ENCODE measurements at places on chromosomes 2 and 18.
A peak's percentile ranks its signal among the peaks of the same experiment; 100 is the strongest.

DNA sequence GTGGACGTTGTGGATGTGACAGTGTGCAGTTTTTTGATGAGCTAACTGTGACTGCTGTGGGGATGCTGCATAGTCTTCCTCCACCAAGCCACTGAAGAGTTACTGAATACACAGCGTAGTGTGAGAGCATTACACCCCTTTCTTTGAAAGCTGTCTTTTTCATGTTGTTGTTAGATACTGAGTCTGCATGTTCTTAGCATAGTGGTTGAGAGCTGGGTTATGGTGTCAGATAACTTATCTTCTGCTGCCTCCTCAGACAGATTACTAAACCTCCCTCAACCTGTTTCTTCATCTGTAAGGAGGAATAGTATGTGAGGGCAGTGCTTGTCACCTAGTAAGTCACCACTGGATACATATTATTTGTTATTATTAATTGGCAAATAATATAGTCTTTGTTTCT is 63.2 kb downstream of the CEP192 start:
- no peak for DNase-seq

DNA sequence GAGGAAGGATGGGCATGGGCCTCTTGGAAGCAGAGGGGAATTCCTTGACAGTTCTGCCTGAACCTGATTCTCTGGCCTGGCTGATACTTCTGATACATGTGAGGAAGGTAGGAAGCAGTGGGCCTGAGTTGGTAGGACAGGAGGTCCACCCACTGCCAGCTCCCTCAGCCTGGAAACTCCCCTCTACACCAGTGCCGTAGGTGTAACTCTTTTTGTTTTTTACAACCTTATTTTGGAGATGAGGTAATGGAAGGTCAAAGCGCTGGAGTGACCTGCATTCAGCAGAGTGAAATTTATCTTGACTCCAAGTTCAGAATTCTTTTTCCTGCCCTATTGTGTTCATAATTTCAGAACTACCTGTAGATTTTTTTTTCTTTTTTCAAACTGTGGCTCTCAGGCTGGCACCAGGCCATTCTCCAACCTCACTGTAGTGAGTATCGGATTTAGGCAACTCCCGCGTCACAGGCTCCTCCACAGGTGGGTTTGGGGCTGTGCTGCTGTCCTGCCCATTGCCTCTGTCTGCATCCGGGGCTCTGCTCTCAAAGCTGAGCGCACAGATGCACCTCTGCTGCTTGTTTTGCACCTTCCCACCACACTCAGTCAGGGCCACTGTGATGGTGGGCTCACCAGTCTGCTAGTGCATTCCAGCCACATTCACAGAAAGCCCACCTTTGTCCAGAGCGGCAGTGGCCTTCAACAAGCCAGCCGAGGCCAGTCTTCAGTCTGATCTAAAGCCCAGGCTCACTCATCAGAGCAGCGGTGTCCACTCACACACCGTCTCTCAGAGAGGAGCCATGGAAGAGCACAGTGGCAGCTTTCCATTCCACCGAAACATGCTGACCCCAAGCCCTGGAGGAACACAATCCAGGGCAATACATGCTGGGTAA is 87.2 kb downstream of the UXS1 start:
- no peak for DNase-seq

- DNase-seq: peak; percentile 41
Measured at GRCh38 chr2:73776869-73777519, 2.9 kb downstream of the DUSP11 start.

DNA sequence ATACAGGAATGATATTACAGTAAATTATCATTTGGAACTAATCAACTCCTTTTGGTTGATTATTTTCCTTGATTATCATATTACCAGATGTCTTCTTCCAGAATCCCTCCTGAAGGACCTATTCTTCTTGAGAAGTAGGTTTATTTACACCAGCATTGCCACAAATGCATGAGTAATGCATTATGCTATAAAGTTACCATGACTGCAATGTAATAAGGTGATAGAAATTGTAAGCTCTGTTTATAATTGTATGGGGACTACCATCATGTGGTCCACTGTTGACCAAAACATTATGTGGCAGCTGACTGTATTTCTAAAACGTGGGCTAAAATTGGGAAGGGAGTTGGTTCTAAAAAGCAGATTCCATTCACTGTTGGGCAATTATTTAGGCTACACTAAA is 602.2 kb downstream of the NYAP2 start:
- DNase-seq: no peak

DNA sequence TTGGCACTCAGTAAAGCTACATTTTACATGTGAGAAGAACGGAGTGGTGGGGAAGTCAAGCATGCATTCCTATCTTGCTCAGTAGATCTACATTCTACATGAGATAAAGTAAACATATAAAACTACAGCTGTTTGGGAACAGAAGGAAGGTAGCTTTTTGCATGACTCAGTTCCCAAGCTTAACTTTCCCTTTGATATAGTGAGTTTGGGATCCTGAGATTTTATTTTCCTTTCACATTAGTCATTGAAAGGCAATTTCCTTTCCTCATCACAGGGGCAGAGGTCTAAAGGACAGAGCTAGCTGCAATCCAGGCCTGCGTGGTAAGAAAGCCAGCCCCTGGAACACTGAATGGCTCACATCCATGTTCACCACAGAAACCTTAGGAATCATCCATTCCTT is 257.2 kb downstream of the SRBD1 start:
- peak; percentile 11 for DNase-seq

DNA sequence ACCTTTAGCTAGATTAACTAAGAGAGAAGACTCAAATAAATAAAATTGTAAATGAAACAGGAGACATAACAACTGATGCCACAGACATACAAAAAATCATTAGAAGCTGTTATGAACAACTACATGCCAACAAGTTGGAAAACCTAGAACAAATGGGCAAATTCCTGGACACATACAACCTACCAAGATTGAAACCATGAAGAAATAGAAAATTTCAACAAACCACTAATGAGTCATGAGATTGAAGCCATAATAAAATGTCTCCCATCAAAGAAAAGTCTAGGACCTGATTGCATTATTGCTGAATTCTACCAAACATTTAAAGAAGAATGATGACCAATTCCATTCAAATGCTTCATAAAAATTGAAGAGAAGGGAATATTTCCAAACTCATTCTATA is 54.3 kb downstream of the ST3GAL5 start:
- no peak for DNase-seq

DNA sequence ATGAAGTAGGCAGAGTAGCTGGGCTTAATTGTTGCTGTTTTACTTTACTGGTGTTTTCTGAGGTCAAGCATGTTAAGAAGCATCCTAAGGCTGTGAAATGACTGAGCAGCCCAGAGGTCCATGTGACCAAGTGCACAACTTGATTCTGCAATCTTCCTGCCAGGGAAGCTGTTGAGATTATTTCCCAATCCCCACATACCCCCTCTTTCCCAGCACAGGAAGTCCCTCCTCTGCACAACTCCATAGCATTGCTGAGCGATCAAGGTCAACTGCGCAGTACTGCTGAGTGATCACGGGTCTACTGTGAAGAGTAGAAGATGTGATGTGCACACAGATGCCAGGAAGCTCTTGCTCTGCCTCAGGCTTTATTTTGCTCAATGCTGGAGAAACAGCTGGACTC is 105.8 kb downstream of the GALNT14 start:
- DNase-seq: no peak

DNA sequence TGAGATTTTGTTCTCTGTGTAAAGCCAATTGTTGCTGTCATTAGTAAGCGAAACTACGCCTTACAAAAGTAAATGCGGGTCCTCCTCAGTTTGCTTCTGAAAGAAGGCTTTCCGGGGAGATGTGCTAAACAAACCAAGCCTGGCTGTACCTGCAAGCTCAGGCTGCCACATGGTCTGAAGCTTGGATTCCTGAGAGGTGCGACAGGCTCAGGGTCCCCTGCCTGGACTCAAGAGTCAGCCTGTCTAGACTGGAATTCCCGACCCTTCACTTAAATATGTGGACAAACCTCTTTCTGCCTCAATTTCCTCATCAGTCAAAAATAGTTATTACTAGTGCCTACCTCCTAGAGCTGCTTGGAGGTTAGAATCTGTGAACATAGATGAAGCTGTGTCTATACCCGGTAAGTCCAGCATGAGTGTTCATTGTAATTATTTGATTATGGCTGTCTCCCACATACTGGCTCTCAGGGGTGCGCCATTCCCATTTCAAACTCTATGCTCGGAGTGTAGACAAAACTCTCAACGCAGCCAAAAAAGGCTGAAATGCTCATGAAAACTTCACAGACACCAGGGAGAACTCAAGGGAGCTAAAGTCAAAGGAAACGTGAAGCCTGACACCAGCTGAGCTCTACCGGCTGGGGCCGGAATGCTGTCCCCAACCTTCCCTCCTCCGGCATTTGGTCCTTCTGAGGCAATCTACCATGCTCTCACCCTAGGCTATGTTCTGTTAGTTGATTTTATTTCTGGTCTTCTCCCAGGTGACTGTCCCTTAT is 31.4 kb downstream of the SOWAHC start:
- DNase-seq: peak; percentile 42

DNA sequence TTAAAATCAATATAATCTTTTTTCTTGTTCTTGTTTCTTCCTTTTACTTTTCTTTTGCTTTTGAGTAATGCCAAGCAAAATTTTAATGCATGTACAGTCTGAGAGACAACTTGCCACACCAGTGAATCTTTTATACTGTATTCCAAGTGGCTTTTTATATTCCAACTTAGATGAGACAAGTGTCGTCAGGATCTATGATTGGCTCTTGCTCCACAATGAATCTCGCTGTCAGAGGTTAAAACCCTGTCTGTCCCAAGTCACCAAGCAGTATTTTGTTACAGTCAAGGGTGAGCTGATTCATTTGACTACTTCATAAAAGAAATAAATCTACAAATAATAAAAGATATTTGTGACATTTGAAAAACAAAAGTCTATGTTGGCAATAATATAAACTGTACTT is at the start of gene MSTN:
MSTN (minus strand) TSS at position 129 of the 400 bp plus-strand sequence. CDS start 133 bp downstream, outside the sequence.
- no peak for DNase-seq

DNA sequence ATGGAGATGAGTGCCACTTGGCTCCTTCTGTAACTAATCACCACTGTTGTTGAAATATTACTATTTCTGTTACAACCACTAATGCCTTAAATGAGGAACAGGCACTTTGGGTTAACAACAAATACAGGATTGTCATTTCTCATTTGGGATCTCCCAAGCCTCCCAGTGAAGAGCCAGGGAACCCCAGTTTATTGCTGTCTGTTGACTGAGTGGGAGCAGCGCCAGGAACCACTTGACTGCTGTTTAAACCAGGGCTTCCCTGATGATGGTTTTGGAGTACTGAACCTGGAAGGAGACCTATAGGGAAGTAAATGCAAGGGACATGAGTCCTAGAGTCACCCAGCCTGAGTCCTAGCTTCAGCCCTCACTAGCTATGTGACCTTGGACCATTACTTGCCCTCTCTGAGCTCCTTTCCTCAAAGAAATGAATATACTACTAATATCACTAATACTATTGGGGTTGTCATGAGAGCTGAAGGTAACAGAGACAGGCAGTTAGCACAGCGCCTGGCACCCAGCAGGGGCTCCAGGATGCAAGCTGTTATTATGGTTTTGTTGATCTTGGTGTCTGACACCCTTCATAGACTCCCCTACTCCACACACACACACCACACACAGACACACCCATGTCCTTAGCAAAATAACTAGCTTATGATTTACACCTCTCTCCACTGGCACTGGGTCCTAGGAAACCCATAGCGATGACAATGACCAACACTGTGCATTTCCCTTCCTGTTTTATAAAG is 104.2 kb upstream of the FZD7 start:
- DNase-seq: no peak

GRCh38 chr2:48750128-48750739 is 5.3 kb downstream of the LHCGR start:
- no peak for DNase-seq

GRCh38 chr2:120914839-120915521 is 179.3 kb downstream of the GLI2 start:
- DNase-seq: peak; percentile 60

GRCh38 chr18:8045160-8045883 is 478.2 kb downstream of the PTPRM start:
- DNase-seq: no peak

DNA sequence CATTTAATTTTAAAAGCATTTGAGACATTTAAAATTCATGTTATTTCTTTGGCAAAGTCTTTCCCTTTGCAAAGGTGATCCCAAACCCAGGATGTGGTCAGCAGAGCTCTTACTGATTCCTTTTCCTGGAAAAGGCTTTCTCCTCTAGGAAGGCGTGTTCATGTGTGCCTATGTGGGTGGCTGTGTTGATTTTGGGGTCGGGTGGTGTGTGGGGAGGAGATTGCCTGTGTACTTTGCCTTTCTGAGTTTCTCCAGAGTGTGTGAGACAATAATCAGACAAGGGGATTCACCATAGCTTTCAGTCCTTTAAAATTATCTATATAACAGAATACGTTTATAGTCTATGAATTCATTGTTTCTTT is 173.2 kb downstream of the SOCS6 start:
- DNase-seq: no peak

- no peak for DNase-seq
Measured at GRCh38 chr18:3653263-3653850, 203.4 kb downstream of the TGIF1 start.

GRCh38 chr2:60925994-60926740 is 44.8 kb downstream of the REL start:
- peak; percentile 3 for DNase-seq

Data from umbilical cord (tissue), 2 donors.